ENCODE measurements at places on chromosomes 2 and 18.

GRCh38 chr2:208549546-208550158 lies 143.1 kb downstream of the PTH2R start:
- H3K4me3 ChIP-seq = no peak overlapping the region
- no peak for DNase-seq
- no peaks in the 10 kb centered on the region for H3K36me3 ChIP-seq
- no peaks in the 10 kb centered on the region for H3K4me1 ChIP-seq

DNA sequence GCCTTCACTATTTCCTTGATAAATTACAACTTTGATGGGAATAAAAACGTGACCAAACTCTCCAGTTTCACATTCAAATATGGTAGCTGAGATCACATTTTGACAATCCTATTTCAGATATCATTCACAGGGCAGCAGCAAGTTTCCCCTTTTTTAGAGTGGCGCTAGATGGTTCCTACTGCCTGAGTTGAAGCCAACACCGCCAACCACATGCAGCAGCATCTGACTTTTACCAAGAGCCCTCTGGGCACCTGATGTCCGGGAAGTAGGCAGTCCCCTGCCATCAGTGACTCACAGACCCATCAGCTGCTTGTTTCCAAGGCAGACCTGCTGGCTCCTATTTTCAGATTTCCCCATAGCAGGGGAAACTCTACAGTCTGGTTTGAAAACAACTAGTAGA lies 4.0 kb upstream of the MREG start:
- peaks cover 8% of the 10 kb centered on the region for H3K4me1 ChIP-seq
- no peaks in the 10 kb centered on the region for H3K36me3 ChIP-seq
- DNase-seq = peak; percentile 33
- H3K27me3 ChIP-seq = no peaks in the 10 kb centered on the region

DNA sequence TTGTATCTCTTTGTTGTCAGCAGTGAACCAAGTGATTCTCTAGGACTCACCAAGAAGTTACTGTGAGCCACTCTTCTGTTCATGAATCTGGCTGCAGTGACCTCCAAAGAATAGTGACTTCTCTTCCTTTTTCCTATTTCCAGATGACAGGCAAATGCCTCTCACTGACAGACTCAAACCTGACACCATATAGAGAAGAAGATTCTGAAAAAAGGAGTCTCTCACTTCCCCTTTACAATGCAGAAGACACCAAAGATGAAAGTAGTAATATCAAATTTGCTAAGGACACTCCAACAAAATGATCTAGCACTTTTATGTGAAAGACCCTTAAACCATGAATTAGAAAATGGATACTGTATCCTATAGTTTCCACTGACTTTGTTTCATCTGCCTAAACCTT lies 44.4 kb upstream of the SETBP1 start:
- H3K27me3 ChIP-seq = no peaks in the 10 kb centered on the region
- no peaks in the 10 kb centered on the region for H3K36me3 ChIP-seq
- H3K4me1 ChIP-seq = no peaks in the 10 kb centered on the region
- H3K27ac ChIP-seq = no peak overlapping the region

DNA sequence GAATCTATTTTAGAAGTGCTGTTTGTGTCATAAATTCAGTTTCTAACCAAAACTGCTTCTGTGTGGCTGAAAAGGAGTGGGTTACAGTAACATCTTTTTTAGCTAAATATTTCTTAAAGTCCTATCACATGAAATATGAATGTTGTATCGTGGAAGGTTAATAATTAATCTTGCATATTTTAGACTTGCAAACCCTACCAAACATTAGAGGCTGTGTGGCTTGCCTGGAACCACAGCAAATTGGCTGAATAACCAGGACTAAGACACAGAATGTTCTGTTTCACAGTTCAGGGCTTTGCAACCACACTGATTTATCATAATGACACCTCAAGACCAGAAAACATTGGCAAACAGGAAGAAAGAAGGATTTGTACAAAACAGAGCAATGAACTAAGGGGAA lies 208.9 kb upstream of the CNTNAP5 start:
- no peaks in the 10 kb centered on the region for H3K27me3 ChIP-seq
- H3K4me3 ChIP-seq = no peak overlapping the region
- H3K36me3 ChIP-seq = no peaks in the 10 kb centered on the region
- no peak for DNase-seq
